ENCODE measurements at places on chromosomes 12 and 14.
A peak's percentile ranks its signal among the peaks of the same experiment; 100 is the strongest.

GRCh38 chr14:91636604-91637003, 95.3 kb downstream of the CATSPERB start:
- DNase-seq: no peak

DNA sequence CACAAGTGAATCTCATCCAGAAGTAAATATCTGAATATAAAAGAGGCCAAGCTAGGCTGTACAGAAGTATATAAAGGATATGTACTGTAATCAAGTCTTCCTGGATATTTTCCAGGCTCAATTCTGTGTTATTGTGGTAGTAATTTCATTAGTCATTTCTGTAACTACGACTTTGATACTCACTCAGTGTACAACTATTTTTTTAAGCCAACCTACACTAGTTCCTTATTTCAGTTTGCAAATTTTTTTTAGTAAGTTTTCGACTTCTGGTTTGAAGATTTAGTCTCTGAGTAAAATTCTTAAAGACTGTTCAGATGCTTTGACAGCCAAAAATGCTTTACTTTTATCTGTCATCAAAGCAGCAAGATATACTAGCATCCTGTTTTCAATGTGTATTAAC, 130.8 kb downstream of the CAPZA3 start:
- DNase-seq: no peak

- peak; percentile 38 for DNase-seq
Observed at GRCh38 chr14:67269298-67270060, 28.2 kb downstream of the PALS1 start.

- no peak for DNase-seq
Observed at GRCh38 chr14:67395086-67395875, 16.7 kb downstream of the PLEK2 start.
